ENCODE measurements at places on chromosomes 16 and 17.

DNA sequence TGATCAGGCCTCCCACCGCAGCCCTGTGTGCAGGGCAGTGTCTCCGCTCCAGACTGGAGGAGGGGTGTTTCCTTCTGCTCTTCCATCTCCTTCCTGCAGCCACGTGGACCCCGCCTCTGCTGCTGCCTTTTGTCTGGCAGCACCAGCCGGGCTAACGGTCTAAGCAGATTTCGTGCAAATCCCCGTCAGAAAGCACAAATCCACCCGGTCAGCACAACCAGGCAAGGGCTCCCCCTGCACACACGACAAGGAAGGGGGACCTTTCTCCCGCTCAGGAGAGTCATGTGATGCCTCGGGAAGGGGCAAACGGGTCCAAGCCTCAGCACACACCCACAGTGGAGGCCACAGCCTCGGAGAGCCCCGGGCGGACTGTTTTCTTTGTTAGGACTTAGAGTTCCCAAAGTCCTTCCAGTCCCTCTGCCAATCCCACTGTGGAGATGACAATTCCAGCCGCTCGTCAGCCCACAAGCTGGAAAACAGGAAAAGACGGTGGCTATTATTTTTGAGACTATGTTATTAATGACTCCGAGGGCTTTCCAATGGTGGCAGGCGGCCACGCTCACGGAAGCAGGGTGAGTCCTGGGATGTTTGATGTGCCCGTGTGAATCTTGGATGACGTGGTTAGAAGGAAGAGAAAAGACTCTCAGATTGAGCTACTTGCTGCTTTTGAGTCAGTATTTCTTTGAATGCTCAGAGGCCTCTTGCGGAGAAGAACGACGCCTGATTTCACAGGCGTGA, 22.5 kb upstream of the MEAK7 start:
- no peak for DNase-seq

- no peak for DNase-seq
Measured at GRCh38 chr16:80742331-80742730, 62.1 kb downstream of the CDYL2 start.

DNA sequence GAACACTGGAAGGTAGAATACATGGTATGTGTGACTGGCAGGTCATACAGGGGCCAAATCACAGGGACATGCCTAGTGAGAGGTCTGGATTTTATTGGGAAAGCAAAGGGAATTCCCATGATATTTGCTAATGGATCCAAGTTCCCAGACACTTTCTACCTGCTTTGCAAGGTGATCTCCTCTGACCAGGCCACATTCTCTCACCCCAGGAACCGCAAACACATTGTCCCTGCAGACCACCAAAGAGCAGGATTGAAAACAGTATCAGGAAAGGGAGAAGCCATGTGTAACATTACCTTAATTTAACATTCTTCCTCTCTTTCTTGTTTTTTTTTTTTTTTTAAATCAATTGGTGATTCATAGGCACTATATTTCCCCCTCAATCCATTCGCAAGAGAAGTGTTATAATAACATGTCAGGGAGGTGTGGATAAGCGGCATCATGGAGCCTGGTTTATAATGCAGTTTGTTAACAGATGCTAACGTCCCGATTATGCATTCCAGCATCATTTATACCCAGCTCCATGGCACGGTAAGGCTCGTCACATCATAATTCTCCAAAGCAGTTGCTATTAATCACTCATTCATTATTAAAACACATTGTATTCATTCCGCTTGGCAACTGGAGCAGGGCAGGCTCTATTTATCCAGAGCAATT, 155.1 kb upstream of the CCL2 start:
- no peak for DNase-seq

DNA sequence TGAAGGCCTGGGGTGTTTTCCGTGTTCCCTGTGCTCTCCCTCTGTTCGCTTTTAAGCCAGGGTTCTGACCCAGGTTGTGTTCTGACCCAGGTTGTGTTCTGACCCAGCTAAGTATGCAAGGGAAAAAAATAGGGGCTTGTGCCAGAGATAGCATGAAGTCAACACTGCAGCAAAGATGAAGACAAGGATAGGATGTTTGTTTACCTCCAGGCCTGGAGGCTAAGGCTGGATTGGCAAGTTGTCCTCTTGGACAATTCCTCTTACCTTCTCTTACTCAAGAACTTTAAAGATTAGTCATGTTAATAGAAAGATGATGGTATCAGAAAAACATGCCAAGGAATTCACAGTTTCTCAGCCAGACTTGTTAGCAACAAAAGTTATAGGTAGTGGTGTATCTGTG, 19.4 kb downstream of the LYRM9 start:
- DNase-seq, result no peak

- DNase-seq, result no peak
Measured at GRCh38 chr16:88719267-88719932, 13.1 kb downstream of the CTU2 start.

DNA sequence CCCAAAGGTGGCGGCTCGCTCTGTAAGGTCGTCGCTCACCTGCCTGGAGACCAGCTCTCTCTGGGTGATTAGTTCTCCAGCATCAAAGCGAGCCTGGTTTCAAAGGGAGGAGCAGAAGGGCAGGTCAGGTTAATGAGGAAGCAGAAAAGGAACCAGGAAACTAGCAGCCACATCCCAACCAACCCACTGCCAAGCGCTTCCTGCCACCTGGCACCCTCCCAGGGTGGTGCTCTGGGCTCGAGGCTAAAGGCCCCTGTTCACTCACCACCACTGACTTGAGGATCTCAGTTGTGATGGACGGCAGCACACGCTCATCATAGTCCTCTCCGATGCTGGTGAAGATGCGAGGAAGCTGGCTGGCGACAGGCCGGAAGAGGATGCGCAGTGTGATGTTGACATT, 5.6 kb downstream of the PHB1 start:
- no peak for DNase-seq

DNA sequence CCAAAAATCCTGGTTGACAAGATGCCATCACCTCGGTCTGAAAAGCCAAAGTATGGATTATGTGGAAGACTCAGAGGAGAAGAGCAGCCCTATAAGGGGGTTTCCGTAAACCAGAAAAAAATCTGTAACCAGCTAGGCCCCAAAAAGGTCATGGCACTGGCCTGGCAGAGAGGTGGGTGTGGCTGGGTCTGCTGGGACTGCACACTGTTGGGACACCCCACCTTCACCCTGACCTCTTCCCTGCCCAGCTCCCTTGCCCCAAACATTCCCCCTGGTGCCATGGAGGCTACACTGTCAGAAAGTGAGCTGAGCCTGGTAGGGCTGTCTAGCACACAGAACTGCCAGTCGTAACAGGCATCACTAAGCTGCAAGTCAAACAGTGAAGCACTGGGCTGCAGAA, 6.5 kb downstream of the SLC47A2 start:
- no peak for DNase-seq

DNA sequence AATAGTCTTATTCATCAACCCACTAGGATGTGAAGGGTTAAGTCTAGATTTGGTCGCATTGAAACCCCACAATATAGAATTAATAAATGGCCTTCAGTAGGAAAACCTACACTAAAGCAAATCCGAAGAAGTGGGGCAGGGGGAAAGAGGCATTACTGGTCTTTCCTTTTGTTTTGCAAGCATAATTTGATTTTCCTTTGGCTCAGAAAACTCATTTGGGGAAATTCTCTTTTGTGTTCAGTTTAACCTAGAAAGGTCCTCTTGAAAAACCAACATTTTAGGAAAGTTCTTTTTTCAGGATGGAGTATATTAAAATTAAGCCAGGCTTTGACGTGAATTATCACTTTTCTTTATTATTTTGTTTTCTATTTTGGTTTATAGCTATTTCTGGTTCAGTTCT, 31.7 kb downstream of the ERCC4 start:
- no peak for DNase-seq

DNA sequence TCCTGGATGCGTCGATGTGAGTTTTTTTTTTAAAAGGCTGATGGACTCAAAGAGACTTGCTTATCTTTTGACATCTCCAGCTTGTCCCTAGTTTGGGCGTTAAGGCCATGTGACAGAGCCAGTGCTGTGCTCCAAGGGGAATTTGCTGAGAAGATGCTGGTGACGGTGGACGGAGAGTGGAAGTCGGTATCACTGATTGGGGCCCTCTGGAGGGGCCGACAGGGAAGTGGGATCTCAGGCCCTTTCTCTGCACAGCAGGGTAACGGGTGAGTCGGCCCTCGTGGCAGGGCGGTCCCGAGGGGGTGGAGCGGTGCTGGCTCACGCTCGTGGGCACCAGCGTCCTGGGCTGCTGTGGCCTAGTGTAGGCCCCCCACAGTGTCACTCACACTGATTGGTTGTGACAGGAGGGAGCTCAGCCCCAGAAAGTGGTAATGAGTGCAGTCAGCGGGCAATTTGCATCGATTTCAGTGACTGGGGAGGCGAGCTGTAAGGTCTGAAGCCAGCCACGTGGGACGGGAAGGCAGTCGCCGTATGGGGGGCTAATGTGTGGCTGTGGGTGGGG, 91.3 kb downstream of the TBC1D16 start:
- DNase-seq, result no peak

GRCh38 chr16:70151941-70152509, 21.6 kb upstream of the CLEC18C start:
- no peak for DNase-seq

GRCh38 chr17:80416260-80416939, 1.4 kb downstream of the ENDOV start:
- DNase-seq, result no peak

GRCh38 chr16:56278196-56278855, 87.0 kb downstream of the GNAO1 start:
- DNase-seq, result no peak

- no peak for DNase-seq
Measured at GRCh38 chr17:1958134-1958881, 66.8 kb downstream of the RTN4RL1 start.

GRCh38 chr17:66807182-66807581, 27.7 kb upstream of the CACNG5 start:
- no peak for DNase-seq

- DNase-seq, result no peak
Measured at GRCh38 chr17:2094891-2095535, 40.1 kb downstream of the HIC1 start.

DNA sequence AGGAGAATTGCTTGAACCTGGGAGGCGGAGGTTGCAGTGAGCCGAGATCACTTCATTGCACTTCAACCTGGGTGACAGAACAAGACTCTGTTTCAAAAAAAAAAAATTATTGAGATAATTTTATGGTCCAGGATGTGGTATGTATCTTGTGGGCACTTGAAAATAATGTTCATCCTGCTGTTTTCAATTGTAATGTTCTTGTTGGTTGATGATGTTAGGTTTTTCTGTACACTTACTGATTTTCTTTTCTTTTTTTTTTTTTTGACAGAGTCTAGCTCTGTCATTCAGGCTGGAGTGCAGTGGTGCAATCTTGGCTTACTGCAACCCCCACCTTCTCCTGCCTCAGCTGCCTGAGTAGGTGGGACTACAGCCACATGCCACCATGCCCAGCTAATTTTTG, 29.7 kb downstream of the TBX21 start:
- no peak for DNase-seq

DNA sequence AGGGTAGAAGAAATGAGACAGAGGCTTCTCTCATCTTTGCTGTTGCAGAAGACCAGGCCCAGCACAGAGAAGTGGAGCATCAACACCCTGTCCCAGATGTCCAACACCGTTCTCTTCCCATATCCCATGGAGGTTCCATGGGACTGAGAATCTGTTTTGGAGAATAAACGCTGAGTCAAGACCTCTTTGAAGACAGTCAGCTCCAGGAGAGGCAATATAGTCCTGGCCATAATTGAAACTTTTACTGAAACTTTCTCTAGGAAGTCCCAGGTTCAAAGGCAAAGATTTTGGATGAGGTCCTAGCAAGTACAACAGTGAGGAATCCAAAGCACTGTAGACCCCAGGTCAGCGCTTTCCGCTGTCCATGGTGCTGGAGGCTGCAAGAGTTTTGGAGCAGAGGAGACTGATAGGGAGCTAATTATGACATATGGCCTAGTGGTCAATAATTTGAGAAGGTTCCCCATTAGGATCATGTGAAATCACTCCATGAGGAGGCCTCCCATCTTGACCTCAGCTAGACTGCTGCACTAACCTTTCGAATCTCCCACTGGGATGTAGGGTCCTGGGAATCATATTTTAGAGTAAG, 36.0 kb downstream of the OSBPL7 start:
- no peak for DNase-seq

DNA sequence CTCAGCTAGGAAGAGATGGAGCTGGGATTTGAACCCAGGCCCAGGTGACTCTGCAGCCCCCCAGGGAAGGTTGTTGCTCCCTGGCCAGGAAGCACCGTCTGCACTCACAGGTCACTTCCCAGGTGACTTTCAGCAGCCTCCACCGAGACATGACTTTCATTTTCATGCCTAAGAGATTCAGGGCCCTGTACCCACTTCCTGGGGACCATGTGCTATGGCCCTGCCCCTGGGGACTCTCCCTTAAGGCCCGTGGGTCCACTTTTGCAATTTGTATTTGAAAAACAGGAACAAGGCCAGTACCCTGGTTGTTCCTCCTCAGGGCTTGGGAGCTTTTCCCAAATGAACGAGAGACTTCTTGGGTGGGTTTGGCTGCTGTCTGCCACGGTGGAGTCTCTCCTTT, 191.0 kb downstream of the IRF8 start:
- no peak for DNase-seq

GRCh38 chr16:79092846-79093245, 507.7 kb downstream of the MAF start:
- no peak for DNase-seq

- no peak for DNase-seq
Measured at GRCh38 chr17:81453712-81454111, 58.5 kb downstream of the BAHCC1 start.

Data from stimulated activated CD8-positive, alpha-beta memory T cell treated with anti-CD3 and anti-CD28 coated beads, Interleukin-15, amount 100 ng/mL, for 1 hour (primary cell).